Thymus (tissue), 14 donors: ENCODE measurements at places on chromosomes 7 and 10. TPM values are rescaled to one million over a fixed set of nuclear protein-coding genes. Genes with fewer than 3 reads are reported as not detected.

CYP2W1 gene
- total RNA-seq, result 0.09 TPM

PILRA gene
- 4.6 TPM for total RNA-seq

SAMD9 gene
- total RNA-seq, result 49.9 TPM

CYP2C18 gene
- 0.14 TPM for total RNA-seq

NUDCD3 gene
- total RNA-seq, result 32.9 TPM
